ENCODE measurements at places on chromosomes 2 and 18. TPM values are rescaled to one million over a fixed set of nuclear protein-coding genes. Genes with fewer than 3 reads are reported as not detected.

QPCT gene
- total RNA-seq: 5.0 TPM

ANKRD23 gene
- total RNA-seq: 1.3 TPM

CDH7 gene
- not detected for total RNA-seq

DCDC2C gene
- total RNA-seq: not detected

MC4R gene
- total RNA-seq: not detected

IL18RAP gene
- total RNA-seq: not detected

TTN gene
- total RNA-seq: 0.09 TPM

FBLN7 gene
- total RNA-seq: 2.4 TPM

PAX3 gene
- 14.9 TPM for total RNA-seq

IL36G gene
- total RNA-seq: not detected

CDH20 gene
- not detected for total RNA-seq

REG3G gene
- total RNA-seq: not detected

C2orf42 gene
- total RNA-seq: 15.3 TPM

CNTNAP5 gene
- total RNA-seq: not detected

SERPINB10 gene
- 5.0 TPM for total RNA-seq

SLC38A11 gene
- 3.5 TPM for total RNA-seq

ANKZF1 gene
- 15.1 TPM for total RNA-seq

MMADHC gene
- total RNA-seq: 149 TPM

KHK gene
- 1.7 TPM for total RNA-seq

BOLA3 gene
- total RNA-seq: 92.5 TPM

SLC5A6 gene
- 25.6 TPM for total RNA-seq

CIAO1 gene
- 61.6 TPM for total RNA-seq

LOXL3 gene
- 60.4 TPM for total RNA-seq

CHST9 gene
- total RNA-seq: not detected

CPLX4 gene
- total RNA-seq: not detected

TXNDC2 gene
- total RNA-seq: 0.07 TPM

FHOD3 gene
- total RNA-seq: 43.1 TPM

KIAA1328 gene
- total RNA-seq: 2.5 TPM

PCGF1 gene
- total RNA-seq: 29.8 TPM

TFCP2L1 gene
- not detected for total RNA-seq

GPD2 gene
- total RNA-seq: 52.8 TPM

EDAR gene
- total RNA-seq: not detected

KCMF1 gene
- total RNA-seq: 86.5 TPM

SDC1 gene
- 99.6 TPM for total RNA-seq

CBLN2 gene
- total RNA-seq: not detected

SCN9A gene
- total RNA-seq: 35.9 TPM

MARCHF4 gene
- total RNA-seq: 49.1 TPM

IL1B gene
- 1.3 TPM for total RNA-seq

LIPG gene
- not detected for total RNA-seq

RAB1A gene
- total RNA-seq: 208 TPM

LCT gene
- not detected for total RNA-seq

MAP3K19 gene
- not detected for total RNA-seq

SERPINB4 gene
- not detected for total RNA-seq

SERPINB13 gene
- total RNA-seq: not detected

CASP10 gene
- 1.3 TPM for total RNA-seq

ITGB1BP1 gene
- total RNA-seq: 231 TPM

PIK3C3 gene
- total RNA-seq: 61.7 TPM

NETO1 gene
- total RNA-seq: not detected

ZC3H6 gene
- total RNA-seq: 3.2 TPM

HAAO gene
- total RNA-seq: 0.30 TPM
